ENCODE measurements at places on chromosomes 4 and X.

DNA sequence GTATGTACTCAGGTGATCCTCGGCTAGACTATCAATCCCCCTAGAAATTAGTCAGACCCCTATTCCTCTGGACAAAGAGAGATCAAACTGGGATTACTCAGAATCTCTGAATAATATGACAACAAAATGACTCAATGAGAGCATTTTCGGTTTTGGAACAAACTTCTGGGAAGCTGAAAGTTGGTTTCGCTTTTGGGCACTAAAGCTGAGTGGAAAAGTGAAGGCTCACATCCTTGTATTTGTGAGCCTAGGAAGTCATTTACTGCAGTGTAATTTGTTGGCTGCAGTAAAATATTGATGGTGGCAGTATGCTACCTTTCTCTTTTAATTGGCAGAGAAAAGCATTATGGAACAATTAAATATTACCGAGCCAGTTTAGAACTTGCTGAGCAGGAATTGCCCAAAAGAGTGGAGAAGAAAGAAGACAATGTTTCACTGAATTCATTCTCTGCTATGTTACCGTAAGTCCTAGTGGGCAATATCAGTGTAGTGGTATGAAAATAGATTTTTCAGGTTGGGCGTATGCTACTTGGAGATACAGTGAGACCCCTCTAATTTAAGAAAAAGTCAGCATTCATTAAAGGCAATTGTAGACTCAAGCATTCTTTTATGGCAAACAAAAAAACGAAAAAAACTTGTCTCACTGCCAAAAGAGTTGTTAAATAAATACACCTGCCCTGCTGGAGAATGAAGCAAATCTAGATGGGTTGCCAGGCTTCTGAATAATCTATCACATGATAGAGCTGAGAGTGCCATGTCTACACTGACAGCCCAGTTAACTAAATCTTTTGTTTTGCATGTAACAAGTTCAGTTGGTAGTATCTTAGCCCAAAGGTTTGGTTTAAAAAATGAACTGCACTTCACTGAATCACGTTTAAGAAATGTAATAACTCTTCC is 69.6 kb downstream of the AGTR2 start:
- DNase-seq = no peak

DNA sequence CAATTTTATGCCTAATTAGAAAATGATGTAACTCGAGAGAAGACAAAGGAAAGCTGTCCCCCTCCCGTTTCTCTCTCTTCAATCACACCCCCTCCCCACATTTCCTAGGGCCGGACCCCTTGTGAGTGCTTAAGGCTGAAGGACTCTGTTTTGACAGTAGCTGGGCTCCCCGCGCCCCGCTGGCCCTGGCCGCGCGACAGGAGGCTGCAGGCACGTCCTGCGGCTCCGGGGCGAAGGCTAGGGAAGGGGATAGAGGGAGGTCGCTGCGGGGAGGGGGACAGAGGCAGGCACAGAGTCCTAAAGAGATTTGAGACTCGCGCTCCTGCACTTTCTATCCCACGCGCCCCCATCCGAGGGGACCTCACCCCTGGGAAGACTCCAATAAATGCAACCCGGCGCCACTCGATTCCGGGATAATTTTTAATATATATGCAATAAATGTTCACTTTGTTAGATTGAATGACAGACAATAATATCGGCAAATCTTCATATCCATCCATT is 56.2 kb upstream of the TMEM33 start:
- DNase-seq = no peak

DNA sequence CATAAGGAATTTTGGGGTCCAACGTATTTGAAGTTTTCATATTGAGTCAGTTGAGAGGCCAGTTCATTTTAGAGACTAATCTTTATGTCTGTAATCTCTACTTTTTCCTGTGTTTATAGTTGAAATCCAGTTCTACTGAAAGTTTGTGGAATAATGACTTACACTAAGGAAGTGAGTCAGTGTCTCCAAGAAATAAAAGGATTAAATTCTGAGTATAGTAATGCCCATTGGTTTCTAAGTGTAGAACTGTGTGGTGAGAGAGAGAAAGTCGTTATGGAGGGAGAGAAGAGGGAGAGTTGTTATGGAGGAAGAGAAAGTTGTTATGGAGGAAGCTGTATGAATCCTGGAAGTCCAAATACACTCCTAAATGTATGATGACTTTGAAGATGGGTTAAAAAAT is 264.6 kb upstream of the HAND2 start:
- DNase-seq = no peak

GRCh38 chr4:158197194-158197776 is 13.0 kb upstream of the TMEM144 start:
- DNase-seq = no peak

- no peak for DNase-seq
These were observed 70.9 kb upstream of the ENPP6 start for GRCh38 chr4:184288451-184289178.
